ENCODE measurements at places on chromosomes 7 and 10.

GRCh38 chr7:117401293-117402002, 25.8 kb downstream of the ASZ1 start:
- DNase-seq = no peak

GRCh38 chr10:28681291-28681763, 4.0 kb downstream of the BAMBI start:
- no peak for DNase-seq

DNA sequence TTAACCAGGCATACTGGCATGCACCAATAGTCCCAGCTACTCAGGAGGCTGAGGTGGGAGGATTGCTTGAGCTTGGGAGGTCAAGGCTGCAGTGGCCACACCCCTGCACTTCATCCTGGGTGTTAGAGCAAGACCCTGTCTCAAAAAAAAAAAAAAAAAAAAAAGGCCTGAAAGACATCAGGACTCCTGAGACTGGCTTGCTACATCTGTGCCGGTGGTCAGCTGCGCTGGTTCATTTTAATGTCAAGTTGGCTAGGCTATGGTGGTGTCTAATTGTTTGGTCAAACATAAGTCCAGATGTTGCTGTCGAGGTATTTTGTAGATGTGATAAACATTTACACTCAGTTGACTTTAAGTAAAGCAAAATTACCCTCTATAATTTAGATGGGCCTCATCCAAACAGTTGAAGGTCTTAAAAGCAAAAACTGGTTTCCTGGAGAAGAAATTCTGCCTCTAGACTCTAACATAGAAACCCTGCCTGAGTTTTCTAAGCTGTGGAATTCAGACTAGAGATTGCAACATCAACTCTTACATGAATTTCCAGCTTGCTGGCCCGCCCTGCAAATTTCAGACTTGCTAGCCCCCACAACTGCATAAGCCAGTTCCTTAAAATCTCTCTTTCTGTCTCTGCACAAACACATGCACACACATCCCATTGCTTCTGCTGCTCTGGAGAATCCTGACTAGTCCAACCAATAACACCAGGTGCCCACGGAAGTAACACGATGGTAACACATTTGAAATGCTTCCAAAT, 18.2 kb downstream of the MYOF start:
- no peak for DNase-seq

DNA sequence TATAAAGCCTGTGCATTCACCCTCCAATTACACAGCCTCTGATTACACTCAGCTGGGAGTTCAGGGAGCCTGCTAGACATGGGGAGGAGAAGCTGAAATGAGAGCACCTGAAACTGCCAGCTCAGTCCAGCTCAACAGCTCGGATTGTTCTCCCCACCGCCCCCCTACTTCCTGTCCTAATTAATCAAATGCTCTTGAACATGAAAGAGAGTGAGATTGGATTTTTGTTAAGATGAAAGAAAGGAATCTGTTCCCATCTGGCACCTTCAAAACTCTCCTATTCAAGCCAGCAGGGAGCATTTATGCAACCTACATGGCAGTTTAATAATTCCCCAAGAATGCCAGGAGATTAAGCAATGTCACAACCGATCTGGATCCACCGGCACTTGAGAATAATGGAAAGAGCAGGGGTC, 98.0 kb downstream of the NPSR1 start:
- DNase-seq = no peak

GRCh38 chr10:14621037-14621436, 153.7 kb downstream of the FAM107B start:
- no peak for DNase-seq

DNA sequence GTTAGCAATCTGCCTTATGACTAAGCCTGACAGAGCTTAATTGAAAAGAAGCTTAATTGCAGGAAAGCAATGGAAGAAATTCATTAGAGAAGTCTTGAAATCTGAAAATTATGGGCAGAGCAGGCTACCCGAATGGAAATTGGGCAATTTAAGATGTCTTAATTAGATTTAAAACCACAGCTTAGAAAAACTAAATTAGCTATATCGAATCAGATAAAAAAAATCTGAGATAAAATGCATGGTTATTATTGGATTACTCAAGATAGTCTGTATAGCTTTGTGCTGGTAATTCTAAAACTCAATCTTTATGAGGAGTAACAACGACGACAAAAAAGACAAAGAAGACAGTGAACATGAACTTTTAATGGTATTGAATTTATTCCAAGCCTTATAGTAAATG, 248.1 kb upstream of the LRRN3 start:
- DNase-seq = no peak

- DNase-seq = no peak
These were observed 46.2 kb downstream of the COL13A1 start for GRCh38 chr10:69847883-69848282.

GRCh38 chr10:121566755-121567154, 31.5 kb downstream of the FGFR2 start:
- no peak for DNase-seq

- no peak for DNase-seq
These were observed 58.5 kb downstream of the MACC1 start for GRCh38 chr7:20158684-20159083.

- no peak for DNase-seq
These were observed 25.5 kb downstream of the SLC18A2 start for GRCh38 chr10:117266400-117266799.

- no peak for DNase-seq
These were observed 53.3 kb upstream of the PPIF start for GRCh38 chr10:79293841-79294581.

- no peak for DNase-seq
These were observed 67.8 kb upstream of the NXPH1 start for GRCh38 chr7:8365499-8366110.

GRCh38 chr10:66586897-66587679, 338.7 kb upstream of the LRRTM3 start:
- no peak for DNase-seq

DNA sequence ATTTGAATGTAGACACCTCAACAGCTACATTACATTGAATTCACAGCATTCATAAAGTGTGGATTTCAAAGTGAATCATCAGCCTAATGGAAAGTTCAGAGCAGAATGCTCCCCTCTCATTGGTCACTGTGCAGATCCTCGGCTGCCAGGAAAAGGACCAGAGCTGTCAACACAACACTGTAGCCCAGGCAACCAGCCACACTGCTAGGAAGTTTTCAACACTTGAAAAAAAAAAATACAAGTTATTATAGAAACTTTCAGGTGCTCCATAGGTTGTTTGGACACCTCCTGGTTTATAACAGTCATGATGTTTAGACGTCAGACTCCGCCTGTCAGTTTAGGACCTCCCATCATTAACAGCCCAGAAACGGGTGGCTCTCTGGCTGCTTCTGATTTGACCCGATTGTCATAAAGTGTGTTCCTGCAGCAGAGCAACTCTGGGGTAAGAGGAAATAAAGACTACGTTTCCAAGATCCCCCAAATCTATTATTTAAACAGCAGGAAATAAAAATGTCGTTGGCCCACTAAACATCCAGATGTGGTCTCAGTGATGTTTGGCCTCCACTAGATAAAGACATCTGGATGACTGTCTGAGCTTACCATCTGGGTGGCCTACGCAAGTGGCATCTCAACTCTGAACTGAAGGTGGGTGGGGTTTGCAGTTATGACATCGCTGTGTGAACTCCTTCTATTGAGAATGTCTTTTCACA, 117.4 kb downstream of the CABCOCO1 start:
- no peak for DNase-seq

GRCh38 chr7:129723679-129724078, 112.2 kb downstream of the NRF1 start:
- no peak for DNase-seq

GRCh38 chr10:132058793-132059759, 6.7 kb upstream of the JAKMIP3 start:
- no peak for DNase-seq

GRCh38 chr7:68722044-68722443, 876.2 kb upstream of the AUTS2 start:
- DNase-seq = no peak

GRCh38 chr10:102965311-102965851, 47.3 kb downstream of the CNNM2 start:
- no peak for DNase-seq

- no peak for DNase-seq
These were observed 951.5 kb upstream of the C7orf33 start for GRCh38 chr7:147639037-147639436.

GRCh38 chr7:69992938-69993337, 394.7 kb downstream of the AUTS2 start:
- no peak for DNase-seq

DNA sequence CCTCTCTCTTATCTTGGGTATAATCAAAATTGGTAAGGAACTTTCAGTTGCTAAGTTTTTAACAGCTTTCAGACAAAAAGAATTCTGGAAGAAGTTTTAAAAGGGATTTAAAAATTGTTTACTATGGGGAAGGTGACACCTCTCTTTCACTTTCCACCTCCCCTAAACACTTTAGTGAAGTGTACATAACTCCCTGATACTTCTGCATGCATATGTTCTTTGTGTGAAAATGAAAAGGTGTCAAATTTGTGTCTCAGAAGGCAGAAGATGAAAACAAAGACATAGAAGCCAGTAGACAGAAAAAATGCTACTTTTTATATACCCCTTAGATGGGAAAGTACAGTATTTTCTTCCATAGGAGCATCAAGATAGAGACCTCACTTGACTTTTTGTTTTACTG, 117.8 kb downstream of the TMEM26 start:
- DNase-seq = no peak

- DNase-seq = no peak
These were observed 77.2 kb downstream of the TNS3 start for GRCh38 chr7:47504551-47505311.

DNA sequence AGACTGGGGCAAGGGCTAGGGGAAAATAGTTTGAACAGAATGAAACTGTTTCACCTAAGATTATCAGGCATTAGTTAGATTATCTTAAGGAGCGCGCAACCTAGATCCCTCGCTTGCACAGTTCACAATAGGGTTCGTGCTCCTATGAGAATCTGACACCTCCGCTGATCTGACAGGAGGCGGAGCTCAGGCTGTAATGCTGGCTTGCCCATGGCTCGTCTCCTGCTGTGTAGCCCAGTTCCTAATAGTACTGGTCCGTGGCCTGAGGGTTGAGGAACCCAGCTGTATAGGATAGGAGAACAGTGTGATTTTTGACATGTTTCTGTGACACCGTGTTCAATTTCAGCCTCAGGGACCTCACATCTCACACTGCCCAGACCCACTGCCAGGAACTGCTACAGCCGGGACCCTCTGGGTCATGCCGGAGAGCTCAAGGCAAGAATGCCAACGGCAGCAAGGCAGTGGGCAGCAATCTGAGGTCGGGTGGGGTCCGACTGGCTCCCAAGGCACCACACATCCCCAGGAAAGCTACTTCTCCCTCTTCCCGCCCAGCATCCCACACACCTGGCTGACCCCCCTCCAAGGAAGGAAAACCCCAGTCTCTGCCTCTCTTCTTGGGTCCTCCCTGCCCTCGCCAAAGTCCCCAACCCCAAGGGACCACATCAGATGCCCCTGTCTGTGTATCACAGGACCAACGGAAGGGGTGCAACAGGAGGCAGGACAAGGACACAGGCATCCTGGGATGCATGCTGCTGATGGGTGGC, 31.7 kb downstream of the CAMK2B start:
- no peak for DNase-seq

- DNase-seq = no peak
These were observed 61.1 kb downstream of the RNF133 start for GRCh38 chr7:122637784-122638183.

GRCh38 chr7:152667958-152668357, 8.0 kb downstream of the XRCC2 start:
- no peak for DNase-seq

DNA sequence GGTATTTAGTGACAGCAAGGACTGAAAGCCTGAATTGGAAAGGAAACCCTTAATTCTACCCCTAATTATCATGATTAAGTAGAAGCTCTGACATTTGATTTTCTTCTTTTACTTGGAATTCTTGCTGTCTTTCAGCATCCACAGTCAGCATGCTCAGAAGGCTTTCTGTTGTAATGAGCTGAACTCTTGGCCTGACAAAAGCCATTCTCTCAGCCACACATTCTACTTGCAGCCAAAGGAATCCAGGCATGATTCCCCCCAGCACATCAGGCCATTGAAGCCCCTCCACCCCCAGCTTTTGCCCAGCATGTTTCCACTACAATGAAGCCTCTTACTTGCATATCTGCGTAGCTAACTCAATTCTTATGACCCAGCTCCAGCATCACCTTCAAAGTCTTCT, 94.3 kb upstream of the FRMD4A start:
- no peak for DNase-seq

DNA sequence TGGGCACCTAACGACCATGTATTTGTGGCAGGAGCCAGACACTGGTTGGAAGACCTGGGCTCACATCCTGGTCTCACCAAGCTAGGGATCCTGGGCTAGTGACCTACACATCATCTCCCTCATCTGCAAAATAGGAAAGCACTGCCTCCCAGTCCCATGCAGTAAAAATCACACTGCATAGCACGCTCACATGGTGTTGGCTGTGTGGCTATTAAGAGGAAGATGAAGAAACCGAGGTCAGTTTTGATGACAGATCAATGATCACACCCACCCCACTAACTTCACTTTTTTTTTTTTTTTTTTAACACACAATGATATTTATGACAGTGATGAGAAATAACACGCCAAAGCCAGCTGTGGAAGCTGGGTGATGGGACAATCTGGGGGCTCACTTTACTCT, 146.5 kb downstream of the RNF216 start:
- no peak for DNase-seq

GRCh38 chr7:86908948-86909347, 150.5 kb downstream of the ELAPOR2 start:
- no peak for DNase-seq

GRCh38 chr7:69686366-69686765, 88.1 kb downstream of the AUTS2 start:
- DNase-seq = no peak

- no peak for DNase-seq
These were observed 40.9 kb upstream of the WDR11 start for GRCh38 chr10:120810298-120810697.

GRCh38 chr10:132548869-132549268, 11.3 kb downstream of the INPP5A start:
- no peak for DNase-seq

GRCh38 chr7:116408166-116408565, 91.4 kb upstream of the CAV2 start:
- DNase-seq = no peak

GRCh38 chr7:155453296-155454182, 4.4 kb upstream of the EN2 start:
- DNase-seq = no peak

DNA sequence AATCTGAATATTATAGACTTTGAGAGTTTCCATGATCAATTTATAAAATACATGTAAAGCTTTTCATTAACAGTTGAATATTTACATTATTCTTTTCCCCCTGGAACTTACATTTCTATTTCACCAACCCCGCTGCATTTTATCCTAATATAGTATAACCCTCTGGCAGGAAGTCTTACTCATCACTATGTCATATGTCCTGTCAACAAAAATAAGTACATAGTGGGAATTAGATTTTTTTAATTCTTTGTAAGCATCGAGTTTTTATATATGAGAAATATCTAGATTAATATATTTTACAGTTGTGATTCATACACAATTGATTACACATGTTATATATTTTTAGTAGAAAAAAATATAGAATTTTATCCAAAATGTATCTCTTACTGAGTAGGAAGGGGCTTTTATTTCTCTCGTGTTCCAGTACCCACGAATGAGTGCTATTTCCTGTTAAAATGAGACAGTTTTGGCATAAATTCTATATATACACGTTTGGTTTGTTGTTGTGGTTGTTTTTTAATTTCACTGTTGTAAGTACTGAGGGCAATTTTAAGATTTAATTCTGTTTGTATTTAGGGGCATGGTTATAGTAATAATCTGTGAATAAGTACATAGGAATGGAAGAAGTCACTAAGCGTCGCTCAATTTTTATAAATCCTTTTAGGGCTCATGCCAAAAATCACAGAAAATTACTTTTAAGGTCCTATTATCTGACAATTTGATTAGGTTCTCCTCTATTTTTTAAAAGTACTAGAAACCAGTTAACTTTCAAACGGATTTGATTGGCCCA, 87.1 kb downstream of the HECW1 start:
- no peak for DNase-seq

Measured in stimulated activated CD8-positive, alpha-beta memory T cell treated with anti-CD3 and anti-CD28 coated beads, Interleukin-2, amount 100 ng/mL, for 1 hour (primary cell).